ENCODE measurements at places on chromosomes 2 and 18.
A peak's percentile ranks its signal among the peaks of the same experiment; 100 is the strongest.

GRCh38 chr2:130756053-130756873 lies 923 bp downstream of the AMER3 start:
- DNase-seq, result peak; percentile 75

DNA sequence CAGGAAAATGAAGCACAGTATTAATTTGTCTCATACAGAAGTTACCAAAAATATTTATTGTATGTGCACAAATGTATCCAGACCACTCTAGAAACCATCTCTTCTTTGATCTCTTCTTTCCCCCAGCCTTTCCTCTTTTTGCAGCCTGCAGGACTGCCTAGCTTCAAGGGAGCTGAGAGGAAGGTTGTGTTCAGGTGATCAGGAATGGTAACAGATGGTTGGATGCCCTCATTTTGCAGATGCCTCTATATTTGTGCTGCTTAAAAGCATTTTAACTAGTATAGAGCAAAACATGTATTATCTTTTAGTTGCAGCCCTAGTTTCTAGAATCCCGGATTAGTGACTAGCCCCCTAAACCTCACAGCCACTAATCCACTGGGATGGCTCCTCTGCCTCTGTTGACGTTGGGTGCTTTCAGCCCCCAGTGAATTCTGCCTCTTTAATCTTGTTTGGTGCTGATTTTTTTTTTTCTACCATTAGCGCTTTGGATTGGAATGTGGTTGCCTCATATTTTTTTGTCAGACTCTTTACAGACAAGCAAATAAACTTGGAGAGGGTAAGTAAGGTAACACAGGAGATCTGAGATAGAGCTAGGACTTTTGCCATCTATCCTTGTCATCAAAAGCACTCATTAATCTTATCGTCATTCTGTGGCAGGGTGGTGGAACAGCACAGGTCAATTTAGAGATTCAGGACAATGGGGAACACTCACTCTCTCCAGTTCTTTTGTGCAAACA lies 103.8 kb upstream of the NDUFV2 start:
- no peak for DNase-seq

DNA sequence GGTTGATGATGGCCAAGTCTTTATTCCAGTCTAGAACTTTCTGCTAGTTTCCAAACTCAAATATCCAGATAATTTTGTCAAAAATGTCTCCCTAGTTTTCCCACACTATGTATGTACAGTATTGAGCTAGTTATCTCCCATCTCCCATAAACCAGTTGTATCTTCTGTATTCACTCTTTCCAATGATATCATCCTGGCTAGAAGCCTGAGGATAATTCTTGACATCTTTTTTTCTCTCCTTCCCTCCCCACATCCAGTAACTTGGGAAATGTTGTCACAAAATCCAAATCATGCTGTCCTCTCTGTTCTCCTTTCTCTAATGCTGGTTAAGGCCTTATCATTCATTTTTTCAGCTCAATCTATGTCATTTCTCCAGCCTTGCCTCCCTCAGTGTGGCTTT lies 553.8 kb upstream of the FANCL start:
- DNase-seq, result no peak

GRCh38 chr2:10005461-10006235 lies 37.7 kb upstream of the KLF11 start:
- DNase-seq, result no peak

- peak; percentile 21 for DNase-seq
Measured at GRCh38 chr2:112216167-112216566, 38.7 kb downstream of the ZC3H8 start.

GRCh38 chr2:1947316-1947715 lies 203.0 kb upstream of the PXDN start:
- DNase-seq, result no peak

GRCh38 chr18:62728254-62728653 lies 12.9 kb downstream of the PHLPP1 start:
- no peak for DNase-seq

- no peak for DNase-seq
Measured at GRCh38 chr2:111128096-111128495, 7.4 kb downstream of the BCL2L11 start.

DNA sequence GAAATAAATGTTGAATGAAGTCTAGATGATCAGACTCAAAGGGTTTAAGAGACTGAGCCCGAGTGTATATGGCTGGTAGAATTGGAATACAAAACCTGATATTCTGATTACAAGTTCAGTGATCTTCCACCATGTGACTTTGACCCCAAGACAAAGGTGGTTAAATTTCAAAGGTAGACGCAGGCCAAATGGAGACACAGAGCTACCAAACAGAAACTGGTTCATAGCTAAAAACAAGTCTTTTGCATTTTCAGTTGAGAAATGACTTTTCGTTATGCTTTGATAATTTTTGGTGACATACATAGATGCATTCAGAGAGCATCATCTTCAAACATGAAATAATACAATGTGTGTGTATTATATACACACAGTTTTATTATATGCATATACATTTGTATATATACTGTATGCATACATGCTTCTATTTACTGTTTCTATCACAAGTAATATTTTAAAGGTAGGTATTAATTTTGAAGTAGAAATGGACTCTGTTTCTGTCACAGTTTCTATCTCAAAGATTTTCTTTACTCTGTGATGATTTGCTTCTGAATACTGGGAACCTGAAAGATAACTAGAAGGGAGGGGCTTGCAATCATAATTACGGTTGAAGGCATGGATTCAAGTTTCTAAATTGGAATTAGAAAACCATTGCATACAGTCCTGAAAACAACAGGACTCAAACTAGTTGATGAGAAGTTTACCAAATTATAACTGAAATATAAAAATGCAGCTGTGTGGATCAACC lies 142.3 kb downstream of the ABCA12 start:
- no peak for DNase-seq

GRCh38 chr2:226184940-226185615 lies 614.5 kb downstream of the IRS1 start:
- no peak for DNase-seq

DNA sequence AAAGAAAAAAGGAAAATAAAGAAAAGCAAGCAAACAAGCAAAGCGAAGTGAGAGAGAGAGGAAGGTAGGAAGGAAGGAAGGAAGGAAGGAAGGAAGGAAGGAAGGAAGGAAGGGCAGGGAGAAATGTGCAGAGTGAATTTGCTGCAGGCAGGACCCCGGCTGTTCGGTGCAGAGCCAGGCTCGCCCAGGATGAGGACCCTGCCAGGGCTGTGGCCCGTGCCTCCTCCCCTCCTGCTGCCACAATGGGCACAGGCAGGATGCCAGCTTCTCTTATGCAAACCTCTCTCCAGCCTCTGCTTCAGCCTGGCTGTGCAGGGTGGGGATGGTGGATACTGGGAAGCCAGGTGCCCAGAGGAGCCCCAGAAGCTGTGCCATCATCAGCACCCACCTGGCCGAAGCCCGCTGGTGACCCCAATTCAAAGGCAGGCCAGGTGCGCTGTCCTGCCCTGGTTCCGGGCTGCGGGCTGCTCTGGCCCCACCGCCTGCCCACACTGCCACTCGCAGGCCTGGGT lies 3.2 kb downstream of the GPR17 start:
- DNase-seq, result no peak

DNA sequence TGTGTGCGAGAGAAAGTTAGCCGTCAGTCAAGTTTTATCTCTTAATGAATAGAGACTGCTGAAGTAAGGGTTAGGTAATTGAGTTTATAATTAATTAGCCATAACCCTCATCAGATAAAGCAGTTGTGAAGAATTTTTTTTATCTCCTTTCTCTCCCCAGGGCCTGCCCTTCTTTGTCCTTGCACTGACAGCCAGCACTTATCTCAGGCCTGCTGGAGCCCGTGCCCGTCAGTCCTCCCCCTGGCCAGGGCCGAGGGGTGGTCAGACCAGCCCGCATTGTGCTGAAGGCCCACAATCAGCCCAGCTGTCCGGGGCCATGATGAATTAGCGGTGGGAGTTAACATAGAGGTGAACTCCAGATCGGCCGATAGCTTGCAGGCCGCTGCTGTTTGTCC lies 315.7 kb downstream of the GBX2 start:
- DNase-seq, result no peak

GRCh38 chr2:232838406-232838874 lies 31.6 kb upstream of the SNORC start:
- DNase-seq, result peak; percentile 10

DNA sequence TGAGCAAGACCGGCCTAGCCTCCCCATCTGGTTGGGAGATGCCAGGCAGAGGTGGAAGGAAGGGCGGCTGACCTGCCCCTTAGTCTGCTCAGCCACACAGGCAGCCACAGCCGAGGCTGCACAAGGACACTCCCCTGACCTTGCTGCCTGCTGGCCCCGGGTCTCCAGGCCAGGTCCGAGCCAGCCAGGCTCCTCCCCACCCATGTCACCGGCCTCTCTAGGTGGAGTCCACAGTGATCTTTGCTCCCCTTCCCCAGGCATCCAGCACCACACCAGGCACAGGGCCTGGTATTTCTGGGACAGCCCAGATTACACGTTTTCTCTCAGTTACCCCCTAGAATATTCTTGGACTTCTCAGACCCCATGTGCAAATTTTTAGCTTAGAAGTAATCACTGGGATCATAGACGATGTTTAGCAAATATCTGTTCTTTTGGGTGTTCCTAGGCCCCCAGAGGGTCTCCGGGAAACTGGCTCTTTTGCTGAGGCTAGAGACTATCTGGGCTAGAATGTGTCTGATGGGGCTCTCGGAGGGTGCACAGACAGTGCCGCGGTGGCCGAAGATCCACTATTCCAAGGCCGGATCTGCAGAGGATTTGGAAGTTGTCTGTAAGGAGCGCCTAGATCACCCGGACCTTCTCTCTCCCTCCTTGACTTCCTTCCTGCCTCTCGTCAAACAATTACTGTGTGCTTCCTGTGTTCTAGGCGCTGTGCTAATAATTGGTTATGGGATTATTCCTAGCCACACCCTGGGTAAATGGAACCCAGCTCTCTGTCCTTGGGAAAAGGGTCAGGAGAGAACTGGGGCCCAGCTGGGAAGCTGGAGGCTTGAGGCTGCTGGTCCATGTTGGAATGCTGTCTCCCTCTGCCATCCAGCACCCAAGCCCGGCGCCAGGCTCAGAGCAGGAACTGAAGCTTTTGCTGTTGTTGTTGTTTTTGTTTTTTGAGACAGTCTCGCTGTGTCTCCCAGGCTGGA lies 46.9 kb downstream of the ODC1 start:
- no peak for DNase-seq

- DNase-seq, result no peak
Measured at GRCh38 chr2:44442019-44442418, 80.3 kb downstream of the CAMKMT start.

DNA sequence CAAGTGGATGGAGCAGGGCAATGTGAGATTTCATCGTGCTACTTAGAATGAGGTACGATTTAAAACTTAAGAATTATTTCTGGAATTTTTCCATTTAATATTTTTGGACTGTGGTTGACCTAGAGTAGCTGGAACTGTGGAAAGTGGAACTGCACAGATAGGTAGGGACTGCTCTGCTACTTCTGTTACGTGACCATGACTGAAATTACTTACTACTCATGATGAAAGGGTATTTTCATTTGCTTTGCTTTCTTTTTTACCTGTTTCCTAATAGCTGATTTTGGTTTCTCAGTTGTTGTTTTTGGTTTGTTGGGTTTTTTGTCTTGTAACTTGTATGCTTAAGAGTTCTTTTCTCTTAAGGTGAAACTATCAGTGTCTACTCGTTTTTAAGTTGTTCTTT lies 11.4 kb downstream of the UBE2E3 start:
- DNase-seq, result no peak

- peak; percentile 72 for DNase-seq
Measured at GRCh38 chr2:230160112-230160660, 59.6 kb downstream of the SP110 start.

- DNase-seq, result no peak
Measured at GRCh38 chr18:24326211-24326610, 71.4 kb downstream of the OSBPL1A start.

DNA sequence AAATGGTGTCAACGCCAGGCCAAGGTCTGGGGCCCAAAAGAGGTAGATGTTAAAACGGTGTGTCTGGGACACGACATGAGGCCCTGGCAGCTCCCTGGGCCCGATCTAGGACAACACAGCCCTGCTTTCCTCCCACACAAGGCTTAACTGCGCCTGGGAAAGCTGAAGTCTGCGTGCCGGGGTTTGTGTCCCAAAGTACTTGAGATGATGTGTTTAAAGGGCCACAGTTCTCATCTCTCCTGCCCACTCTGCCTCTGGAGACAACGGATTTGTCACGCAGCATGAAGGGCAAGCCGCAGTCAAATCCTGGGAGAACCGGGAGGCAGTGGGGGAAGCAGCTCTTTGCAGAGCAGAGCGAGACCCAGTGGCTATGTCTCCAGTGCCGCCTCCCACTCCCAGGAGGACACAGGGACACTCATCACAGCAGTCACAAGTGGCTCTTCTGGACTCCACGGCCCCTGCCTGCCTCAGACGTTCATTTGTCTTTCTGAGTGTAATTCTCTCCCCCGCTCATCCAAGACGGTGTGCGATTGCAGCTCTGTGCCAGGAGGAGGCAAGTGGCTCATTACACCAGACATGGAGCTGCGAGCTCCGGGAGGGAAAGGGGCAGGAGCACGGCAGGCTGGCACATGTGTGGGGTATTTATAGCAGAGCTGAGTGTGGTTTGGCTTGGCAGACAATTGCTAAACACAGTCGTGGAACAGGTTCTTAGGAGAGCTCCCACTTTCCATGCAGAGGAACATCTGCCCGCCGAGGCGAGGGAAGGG lies 57.7 kb upstream of the SEMA4C start:
- no peak for DNase-seq

DNA sequence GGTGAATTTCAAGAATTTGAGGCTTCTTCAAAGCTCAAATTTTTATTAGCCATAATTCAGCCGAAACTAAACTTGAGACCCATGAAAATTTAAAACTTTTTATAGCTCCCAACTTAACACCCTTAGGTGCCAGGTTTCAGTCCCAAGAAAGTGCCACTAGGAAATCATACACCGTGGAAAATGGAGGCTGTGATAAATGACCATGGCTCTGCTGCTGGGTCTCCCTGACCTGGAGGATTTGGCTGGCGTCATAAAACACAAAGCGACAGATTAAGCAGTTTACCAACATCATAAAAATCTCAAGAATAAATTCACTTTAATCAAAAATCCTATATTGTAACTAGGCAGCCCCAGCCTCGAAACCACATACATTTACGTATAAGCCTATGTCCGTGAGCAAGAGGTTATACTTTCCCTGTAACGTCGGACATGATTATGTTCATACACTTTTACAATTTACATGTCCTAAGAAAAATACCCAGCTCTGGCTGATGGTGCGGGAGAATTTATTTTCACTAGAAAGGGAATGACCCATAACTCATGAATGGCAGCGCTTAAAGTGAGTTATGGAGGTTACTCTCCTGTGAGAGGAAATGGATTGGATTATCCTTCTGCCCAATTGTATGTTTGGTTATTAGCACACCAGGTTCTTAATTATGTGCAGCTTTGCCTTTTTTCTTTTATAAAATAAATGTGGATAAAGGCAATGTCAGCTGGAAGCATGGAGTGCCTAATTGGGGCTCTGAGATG lies 329.4 kb downstream of the AGPS start:
- no peak for DNase-seq

DNA sequence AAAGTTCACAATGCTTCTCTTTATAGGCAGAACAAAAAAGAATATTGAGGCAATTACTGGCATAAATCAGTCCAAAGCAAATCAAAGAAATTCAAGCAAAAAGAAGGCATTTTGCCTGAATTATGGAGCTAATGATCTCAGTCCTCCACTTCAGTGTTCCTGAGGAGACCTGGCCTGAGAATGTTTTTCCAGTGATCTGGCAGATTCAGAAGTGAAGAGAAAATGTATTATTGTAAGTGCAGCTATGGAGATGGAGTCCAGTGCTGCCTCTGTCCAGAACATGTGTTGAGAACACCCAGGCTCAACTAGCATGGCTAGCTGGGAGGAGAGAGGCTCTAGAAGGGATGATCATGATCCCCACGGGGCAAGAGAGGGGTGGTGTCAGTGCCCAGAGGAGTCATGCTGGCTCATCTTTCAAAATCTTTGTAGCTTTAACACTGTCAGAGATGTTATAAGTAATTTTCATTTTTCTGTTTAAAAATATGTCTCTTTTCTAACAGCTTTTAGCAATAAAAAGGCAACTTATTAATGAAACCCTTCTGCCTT lies 367.0 kb upstream of the RAB12 start:
- DNase-seq, result no peak
